Cortex of kidney (tissue), 1 donor: ENCODE measurements at places on chromosomes 3 and 15.

DNA sequence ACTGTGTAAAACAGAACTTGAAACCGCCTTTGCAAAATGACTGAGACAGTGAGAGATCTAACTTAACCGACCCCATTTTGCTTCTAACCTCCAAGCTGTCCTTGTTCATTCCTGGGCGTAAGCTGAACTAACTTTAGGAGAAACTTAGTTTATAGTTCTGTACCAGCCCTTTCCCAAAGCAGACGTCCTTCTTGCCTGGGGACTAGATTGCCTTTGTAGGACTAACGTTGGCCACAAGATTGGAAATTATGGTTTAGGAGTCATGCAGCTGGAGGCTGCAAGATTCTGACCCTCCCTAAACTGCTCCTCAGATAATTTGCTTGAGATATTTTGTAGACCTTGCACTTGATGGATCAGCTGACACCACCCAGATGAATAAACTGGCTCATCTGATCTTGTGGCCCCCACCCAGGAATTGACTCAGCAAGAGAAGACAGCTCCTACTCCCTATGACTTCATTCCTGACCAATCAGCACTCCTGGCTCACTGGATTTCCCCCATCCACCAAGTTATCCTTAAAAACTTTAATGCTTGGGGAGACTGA is 219.9 kb upstream of the PROK2 start:
- DNase-seq = no peak

DNA sequence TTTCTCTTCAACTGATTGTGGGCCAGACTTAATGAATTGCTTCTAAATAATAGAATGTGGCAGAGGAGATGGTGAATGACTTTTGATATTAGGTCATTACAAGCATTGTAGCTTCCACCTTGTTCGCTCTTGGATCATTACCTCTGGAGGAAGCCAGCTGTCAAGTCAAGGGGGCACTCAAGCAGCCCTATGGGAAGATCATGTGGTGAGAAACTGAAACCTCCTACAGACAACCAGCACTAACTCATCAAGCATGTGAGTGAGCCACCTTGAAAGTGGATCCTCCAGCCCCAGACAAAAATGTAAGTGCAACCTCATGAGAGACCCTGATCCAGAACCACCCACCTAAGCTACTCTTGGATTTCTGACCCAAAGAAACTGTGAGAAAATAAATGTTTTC is 109.8 kb upstream of the TBC1D5 start:
- no peak for DNase-seq

GRCh38 chr15:77126529-77127326 is 55.8 kb upstream of the TSPAN3 start:
- no peak for DNase-seq

DNA sequence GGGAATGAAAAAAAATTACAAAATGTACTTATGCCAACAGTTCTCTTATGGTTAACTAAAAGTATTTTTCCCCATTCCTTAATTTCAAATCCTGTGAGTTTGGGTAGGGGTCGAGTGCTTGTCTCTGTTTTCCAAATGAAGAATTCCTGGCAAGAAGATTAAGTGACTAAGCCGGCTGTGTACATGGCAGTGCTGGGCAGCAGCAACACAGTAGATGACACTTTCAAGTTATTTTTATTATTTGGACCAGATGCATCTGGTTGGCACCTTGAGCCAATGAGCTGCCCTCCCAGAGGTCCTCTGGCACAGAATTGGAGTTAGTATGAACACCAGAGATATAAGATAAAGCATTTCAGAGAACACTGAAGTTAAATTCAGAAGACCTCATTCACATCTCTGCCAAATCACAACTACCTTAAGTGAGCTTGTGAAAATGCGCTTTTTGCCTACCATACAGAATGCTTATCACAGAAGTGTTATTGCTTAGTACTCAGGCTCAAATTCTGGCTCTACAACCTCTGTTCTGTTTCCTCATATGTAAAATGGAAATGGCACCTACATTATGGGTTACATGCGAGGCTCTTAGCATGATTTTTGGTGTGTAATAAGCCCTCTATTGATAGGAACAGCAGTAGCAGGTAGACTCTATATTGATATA is 256.9 kb downstream of the UBE2E2 start:
- no peak for DNase-seq

GRCh38 chr3:187107989-187108388 is 31.3 kb downstream of the RPL39L start:
- DNase-seq = no peak

DNA sequence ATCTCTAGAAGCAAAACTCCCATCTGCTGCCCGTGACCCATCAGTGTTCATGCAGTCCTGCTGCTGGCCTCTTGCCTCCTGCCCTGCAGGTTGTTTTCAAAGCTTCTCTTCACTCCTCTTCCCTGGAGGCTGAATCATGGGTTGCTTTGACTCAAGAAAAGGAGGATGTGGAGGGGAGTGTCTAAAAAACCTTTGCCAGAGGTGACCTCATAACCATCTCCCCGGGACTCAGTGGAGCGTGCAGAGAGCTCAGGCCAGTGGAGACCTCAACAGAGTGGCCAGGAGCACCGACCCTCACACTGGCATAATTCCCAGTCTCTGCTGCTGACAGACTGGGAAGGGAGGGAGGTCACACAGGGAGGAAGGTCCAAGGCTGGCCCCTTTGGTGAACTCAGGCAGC is 60.9 kb upstream of the ITGA11 start:
- no peak for DNase-seq

DNA sequence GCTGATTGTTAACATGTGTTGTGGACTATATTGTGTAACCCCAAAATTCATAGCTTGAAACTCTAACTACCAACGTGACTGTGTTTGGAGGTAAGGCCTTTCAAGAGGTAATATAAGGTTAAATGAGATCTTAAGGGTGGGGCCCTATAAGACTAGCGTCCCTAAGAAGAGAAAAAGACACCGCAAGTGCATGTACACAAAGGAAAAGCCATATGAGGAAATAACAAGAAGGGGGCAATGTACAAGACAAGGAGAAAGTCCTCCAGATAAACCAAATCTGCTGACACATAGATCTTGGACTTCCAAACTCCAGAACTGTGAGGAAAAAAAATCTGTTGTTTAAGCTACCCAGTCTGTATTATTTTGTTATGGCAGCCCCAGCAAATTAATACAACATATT is 8.6 kb downstream of the DMXL2 start:
- no peak for DNase-seq

DNA sequence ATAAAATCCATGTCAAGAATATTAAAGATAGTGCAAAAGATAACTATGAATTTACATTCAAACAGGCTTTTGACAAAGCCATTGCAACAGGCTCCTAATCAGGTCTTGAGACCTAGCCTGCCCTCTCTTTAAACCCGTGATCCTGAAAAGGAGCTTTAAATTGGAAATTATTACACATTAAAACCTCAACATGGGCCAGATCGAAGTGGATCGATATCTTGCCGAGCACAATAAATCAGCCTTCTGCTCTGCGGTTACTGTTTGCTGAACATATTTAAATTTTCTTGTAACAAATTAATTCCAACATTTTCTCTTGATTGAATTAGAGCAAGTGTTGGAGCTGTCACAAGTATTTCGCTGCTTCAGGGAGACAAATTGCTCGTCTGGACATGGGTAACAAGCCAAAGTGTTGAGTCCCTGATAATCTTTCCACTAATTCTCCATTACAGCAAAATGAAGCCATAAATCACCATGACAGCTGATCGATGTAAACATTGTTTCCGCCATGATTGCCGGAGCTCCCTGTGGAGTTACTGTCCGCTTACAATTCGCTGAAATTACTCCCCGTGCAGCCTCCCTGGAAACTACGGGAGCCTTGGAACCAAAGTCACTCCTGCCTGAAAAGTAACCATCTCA is 47.6 kb downstream of the SHOX2 start:
- DNase-seq = no peak

GRCh38 chr3:56812754-56813652 is 11.3 kb upstream of the ARHGEF3 start:
- DNase-seq = no peak

DNA sequence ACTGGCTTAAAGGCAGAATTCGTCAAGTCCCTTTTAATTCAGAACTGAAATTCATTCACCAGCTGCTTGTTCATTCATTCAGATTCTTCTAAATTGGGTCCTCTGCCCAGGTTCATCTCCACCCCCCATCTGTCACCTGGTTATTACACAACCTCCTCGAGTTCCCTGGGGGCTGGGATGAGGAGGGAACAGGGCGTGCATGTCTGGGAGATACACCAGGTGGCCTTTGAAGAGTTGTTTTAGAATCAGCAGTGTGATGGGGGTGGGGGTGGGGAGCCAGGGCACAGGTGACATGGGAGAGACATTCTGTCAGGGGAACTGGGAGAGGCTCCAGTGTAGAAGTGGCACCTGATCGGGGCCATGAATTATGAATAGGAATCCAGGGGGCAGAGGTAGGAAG is 8.2 kb downstream of the SNX33 start:
- no peak for DNase-seq
